Renal cortex interstitium (tissue), 15 donors: ENCODE measurements at places on chromosomes 7 and 10. TPM values are rescaled to one million over a fixed set of nuclear protein-coding genes. Genes with fewer than 3 reads are reported as not detected.

MEOX2 gene
- polyA plus RNA-seq: 2.3 TPM

KEL gene
- 3.7 TPM for polyA plus RNA-seq

HOGA1 gene
- 50.8 TPM for polyA plus RNA-seq

ASZ1 gene
- polyA plus RNA-seq: 0.06 TPM

ZNF365 gene
- 0.36 TPM for polyA plus RNA-seq
